Gastrocnemius medialis (tissue), 4 donors: ENCODE measurements at places on chromosomes 7 and 10.

DNA sequence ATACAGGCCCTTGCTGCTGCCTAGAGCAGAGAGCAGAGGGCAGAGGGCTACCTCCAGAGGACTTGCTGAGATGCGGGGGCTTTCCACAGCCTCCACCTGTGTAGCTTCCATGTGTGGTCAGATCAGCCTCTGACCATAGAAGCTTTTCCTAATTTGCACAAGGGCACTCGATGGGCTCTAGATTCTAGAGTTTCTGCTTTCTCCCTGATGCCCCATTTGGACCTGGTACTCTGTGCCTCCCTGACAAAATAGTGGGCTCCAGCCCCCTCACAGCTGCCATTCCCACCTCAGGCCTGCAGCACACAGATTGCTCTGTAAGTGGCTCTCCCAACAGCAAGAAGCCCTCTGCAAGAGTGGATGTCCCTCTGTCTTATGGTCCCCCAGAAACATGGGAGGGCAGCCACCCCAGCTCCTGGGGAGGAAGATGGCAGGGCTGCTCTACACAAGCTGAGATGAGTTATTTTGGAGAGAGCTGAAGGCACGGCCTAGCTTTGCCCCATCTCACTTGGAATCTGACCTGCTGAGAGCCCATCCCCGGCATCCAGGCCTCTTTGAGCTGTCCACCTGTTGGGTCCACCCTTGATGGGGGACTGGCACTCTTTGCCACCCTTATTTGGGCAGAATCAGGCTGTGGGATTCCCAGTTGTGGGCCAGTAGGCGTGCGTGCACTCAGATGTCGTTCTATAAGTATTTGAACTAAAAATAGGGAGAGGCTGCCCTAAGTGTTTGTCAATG, 16.7 kb downstream of the TMEM273 start:
- no peak for DNase-seq

DNA sequence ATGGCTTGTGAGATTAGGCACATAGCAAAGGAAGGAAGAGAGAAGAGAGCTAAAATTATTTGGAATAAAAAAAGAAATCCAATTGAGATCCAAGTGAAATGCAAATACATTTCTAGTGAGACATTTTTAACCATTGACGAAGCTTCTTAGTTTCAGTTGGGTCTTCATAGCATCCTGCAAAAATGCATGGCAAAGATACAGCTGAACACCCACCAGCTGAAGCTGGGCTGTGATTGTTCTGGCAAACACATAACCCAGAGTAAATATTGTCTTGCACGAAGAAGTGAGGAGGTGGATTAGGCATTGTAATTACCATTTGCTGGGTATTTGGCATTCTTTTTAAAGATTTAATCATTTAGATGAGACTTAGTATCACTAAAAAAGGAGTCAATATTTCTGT, 409.4 kb downstream of the GRM8 start:
- no peak for DNase-seq

- DNase-seq, result no peak
Observed at GRCh38 chr10:2282202-2282601, 544.9 kb upstream of the ADARB2 start.

- DNase-seq, result peak; percentile 41
Observed at GRCh38 chr7:1175967-1176851, 16.2 kb upstream of the ZFAND2A start.

GRCh38 chr7:7920056-7920455, 48.5 kb upstream of the GLCCI1 start:
- DNase-seq, result no peak

DNA sequence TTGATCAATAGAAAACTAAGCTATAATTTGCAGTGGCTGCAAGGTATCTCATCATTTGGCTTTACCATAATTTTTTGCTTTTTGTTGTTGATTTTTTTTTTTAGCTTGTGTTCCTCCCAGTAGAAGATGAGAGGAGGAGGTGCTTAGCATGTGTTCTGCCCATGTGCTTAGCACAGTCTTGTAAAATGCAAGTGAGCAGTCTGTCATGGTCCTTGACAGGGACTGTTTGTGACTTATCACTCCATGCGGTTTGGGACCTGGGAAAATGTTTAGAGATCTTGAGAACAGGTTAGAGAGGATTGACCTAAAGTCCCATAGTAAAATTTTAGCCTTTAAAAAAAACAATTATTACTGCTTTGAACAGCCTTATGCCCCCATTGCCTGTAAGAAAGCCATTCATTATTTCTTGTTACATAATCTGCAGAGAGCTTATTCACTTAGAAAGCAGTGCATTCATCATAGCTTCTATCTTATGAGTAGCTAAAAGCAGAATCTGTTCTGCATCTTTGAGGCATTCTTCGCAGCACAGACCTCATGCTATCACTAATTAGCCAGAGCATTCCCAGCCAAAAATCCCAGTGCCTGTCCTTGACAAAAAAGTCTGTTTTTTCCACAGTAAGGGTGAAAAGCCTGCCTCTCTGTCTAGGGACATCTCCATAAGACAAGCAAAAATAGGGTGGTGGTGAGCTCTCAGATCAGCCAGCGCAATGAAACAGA, 748.7 kb upstream of the GALNT17 start:
- no peak for DNase-seq

DNA sequence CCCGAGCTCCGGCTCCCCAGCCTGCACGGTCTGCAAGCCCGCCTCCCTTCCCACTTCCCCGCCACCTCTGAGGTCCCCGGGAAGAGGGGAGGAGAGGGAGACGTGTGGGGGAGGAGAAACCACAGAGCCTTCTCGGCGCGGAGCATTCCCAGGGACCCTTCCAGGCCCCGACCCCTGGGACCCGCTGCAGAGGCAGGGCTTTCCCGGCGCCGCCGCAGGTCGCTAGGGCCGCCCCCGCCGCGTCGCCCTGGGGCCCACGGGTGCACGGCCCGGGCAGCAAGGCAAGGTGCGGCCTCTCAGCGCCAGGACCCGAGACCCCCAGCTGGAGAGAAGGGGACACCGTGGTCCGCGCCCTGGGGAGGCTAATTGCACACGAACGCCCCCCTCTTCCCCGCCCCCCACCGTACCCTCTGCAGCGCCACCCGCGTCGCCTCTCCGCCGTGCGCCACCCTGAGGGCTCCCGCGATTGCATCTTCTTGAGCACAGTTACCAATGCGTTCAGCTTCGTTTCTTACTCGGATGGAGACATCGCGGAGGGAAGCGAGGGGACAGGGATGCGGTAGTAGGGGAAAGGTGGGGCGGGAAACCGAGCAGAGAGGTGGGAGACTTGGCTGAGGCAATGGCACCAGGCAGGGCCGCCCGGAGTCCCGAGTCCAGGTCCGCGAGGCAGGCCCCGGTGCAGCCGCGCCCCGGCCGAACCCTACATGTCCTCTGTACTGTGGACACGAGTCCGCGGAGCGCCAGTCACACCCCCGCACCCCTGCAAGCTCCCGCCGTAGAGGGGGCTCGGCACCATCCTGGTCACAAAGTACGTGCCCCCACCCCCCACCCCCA, 28.9 kb downstream of the SKIDA1 start:
- peak; percentile 30 for DNase-seq

GRCh38 chr10:117439243-117439912, 64.1 kb upstream of the PDZD8 start:
- DNase-seq, result peak; percentile 49

- no peak for DNase-seq
Observed at GRCh38 chr7:108083980-108084379, 46.2 kb downstream of the LAMB4 start.

- no peak for DNase-seq
Observed at GRCh38 chr7:38027884-38028455, 107.5 kb downstream of the EPDR1 start.

- no peak for DNase-seq
Observed at GRCh38 chr7:18610331-18610948, 114.9 kb downstream of the HDAC9 start.

DNA sequence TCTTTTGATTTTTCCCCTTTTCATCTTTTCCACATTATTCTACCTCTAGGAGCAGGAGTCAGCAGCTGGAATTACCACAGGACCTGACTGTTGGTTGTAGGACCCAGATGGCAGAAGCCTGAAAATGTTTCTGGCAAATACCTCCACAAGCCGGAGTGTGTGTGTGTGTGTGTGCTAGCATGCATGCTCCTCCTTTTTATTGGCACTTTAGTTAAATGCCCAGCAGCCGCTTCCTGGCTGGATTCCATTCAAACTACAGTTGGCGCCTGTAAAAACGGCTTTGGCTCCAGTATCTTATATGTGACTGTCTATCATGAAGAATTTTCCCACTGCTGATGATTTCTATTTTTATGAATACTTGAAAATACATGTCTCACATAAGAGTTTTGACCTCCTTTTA, 319.7 kb upstream of the SP4 start:
- no peak for DNase-seq

DNA sequence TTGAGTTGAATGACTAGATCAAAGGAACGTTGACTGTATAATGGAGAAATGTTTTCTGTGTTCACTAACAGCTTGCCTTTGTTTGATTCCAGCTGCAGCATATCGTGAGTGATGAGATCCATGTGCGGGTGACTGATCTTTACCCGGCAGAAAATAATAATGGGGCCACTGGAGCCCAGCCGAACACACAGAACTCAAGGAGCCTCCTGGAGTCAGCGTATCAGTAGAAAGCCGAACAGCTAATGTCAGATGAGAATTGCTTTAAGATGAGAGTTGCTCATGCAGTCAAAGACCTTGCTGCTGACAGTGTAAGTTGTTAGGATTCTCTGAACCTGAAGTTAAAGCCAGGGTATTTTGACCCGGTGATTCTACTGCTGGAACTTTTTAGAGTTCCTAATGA, 34.3 kb upstream of the MTPAP start:
- DNase-seq, result no peak

DNA sequence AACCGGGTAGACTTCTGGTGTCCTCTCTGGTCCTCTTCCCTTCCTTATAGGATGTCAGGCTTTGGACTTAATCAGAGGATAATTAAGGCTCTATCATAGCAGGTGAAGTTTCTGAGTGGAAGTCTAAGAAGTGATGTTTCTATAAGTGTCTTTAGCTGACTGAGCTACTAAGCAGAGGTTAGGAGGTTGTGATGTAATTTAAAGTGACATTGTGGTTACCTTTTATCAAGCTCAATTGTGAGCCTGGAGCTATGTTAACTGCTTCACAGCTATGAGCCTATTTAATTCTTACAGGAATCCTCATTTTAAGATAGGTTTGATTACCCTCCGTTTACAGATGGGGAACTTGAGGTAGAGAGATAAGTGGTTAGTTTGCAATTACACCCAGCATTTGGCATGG, 365.1 kb downstream of the AUTS2 start:
- no peak for DNase-seq
